ENCODE measurements at places on chromosomes 3 and 15.

DNA sequence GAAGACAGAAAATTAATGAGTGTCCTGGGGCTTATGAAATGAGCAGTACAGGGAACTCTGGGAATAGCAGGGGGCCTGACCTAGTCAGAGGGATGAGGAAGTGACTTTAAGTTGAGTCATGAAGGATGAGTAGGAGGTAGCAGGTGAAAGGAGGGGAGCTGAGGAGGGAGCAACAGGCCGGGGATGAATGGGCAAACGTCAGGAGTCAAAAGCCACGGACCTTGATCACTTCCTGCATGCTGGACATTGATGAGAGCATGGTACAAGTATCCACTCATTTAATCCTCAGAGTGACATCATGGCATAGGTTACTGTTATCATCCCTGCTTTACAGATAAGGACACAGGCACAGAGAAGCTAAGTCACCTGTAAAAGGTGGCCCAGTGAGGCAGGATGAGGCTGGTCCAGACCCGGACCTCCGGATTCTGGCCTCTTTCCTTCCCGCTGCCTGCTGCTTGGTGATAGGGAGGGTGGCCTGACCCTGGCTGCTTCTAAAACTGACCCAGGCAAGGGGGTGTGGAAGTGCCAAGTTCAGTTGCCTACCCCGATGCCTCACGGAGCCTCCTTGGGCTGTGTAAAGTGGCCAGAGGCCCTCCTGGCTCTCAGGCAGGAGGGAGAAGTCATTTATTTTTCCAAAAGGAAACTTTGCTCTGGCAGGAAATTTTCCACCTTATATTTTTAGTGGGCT lies 7.6 kb downstream of the CORO2B start:
- DNase-seq, result no peak

DNA sequence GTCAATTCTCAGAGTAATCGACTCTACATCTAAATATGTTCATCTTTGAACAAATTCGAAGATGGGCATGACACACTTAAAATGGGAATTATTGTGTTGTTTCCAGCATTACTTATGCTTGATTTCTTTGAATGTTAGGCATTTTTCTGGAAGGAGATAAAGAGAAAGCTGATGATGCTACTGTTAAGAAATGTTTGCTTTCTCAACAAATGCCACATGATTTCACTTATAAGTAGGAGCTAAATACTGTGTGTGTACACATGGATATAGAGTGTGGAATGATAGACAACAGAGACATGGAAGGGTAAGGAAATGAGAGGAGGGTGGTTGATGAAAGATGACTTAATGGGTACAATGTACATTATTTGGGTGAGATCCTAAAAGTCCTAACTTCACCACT lies 400.9 kb downstream of the TBL1XR1 start:
- DNase-seq, result no peak

GRCh38 chr15:77528968-77529319 lies 103.8 kb downstream of the LINGO1 start:
- DNase-seq, result no peak

DNA sequence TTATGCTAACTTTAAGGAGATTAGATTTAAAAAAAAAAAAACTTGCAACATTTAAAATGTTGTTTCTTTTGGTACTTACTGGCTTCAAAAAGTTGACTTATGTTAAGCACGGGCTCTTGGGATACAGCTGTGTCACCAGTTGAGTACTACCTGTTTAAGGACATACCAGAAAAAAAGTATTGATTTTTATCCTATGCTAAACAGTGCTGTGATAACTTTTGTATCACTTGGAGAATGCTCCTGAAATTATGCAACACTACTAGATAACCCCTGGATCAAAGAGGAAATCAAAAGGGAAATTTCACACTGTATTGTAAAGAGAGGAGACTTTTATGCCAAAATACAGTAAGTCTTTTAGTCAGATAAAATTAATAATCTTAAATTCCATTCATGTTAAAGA lies 77.7 kb downstream of the SLMAP start:
- DNase-seq, result no peak

DNA sequence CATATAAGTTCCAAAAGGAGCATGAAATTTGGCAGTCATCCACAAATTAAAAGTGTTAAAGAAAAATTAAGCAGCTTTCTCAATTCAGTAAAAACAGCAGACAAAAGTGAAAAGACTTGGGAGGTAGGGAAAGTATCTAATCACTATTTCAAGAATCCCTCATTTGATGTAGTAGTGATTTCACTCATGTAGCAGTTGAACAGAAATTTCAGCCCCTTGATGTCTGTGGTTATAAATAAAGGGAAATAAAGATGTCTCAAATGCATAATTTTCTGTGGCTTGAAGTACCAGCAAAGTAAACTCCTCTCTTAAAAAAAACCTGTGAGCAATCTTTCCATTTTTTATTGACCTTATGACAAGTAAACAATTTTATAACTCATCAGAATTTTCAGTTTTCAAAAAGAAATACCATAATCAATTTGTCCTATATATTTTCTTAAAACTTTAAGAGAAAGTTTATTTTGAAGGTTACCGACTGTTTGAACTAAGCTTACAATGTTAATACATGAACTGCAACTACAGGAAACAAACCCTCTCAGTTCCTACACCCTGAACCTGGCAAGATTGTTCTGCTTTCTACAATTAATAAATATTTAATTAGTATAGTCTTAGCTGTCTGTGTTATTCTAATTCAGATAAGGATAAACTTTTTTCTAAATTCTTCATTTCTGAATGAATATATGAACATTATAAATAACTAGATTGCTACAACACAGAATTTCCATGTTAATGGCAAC lies 94.2 kb downstream of the CBLB start:
- no peak for DNase-seq

GRCh38 chr15:42730135-42730534 lies 6.8 kb downstream of the CDAN1 start:
- no peak for DNase-seq

- DNase-seq, result no peak
Measured at GRCh38 chr15:84783493-84784251, 33.5 kb upstream of the ALPK3 start.

DNA sequence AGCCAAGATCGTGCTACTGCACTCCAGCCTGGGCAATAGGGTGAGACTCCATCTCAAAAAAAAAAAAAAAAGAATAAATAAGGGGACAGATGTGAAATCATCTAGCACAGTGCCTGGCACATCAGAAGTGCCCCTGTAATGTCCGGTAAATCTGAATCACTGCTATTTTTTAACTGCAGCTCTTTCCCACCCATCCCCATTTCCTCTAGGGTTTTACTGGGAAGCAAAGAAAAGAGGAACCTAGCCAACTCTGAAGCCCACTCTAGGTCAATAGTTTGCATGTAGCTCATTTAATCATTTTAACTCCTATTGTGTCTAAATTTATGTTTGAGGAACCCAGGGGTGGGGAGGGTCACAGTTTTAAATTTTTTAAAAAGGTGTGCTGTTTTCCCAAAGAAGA lies 26.0 kb downstream of the MAGI1 start:
- no peak for DNase-seq

- DNase-seq, result no peak
Measured at GRCh38 chr3:113275583-113275928, 64.2 kb downstream of the BOC start.

DNA sequence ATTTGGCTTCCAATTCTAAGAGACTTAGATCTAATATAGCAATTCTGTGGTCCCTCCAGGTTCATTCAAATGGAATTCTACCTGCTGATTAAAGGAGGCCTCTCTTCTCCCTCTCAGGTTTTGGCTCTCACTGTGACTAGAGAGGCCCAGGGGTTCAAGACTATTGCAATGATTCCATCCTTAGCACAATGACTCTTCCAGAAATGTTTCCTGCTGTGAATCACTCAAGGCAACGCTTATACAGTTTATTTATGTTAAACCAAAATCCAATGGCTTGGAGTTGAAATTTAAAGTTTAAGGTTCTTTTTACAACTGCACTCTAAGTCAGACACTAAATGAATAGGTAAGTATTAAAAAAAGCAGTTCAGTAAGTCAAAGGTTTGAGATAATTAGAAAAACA lies 39.9 kb downstream of the IFT57 start:
- no peak for DNase-seq
